ENCODE measurements at places on chromosomes 16 and 17.
A peak's percentile ranks its signal among the peaks of the same experiment; 100 is the strongest.

DNA sequence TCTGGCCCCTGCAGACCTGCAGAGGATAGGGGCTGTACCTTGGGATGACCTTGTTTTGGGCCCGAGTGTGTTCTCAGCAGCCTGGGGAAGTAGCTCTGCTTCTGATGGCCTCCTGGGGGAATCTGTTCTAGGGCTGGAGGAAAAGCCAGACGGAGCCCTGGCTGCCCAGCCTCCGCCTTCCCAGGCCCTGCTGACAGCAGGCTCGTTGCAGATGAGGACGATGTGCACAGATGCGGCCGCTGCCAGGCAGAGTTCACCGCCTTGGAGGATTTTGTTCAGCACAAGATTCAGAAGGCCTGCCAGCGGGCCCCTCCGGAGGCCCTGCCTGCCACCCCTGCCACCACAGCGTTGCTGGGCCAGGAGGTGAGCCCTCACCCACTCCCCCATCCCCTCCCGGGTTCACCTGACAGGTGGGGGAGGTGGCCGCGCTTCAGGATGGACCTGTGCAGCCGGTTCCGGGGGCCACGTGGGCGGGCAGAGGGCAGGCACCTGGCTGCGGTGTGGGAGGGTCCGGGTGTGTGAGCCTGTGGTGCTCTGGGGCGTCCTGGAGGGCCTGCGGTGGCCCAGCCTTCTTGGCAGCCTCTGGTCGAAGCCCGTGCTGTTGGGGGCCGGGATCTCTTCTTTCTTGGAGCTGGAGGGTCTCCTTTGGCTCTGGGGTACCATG is 4.9 kb downstream of the E4F1 start:
- DNase-seq = no peak

- no peak for DNase-seq
Measured at GRCh38 chr17:50952013-50952412, 85.9 kb upstream of the TOB1 start.

DNA sequence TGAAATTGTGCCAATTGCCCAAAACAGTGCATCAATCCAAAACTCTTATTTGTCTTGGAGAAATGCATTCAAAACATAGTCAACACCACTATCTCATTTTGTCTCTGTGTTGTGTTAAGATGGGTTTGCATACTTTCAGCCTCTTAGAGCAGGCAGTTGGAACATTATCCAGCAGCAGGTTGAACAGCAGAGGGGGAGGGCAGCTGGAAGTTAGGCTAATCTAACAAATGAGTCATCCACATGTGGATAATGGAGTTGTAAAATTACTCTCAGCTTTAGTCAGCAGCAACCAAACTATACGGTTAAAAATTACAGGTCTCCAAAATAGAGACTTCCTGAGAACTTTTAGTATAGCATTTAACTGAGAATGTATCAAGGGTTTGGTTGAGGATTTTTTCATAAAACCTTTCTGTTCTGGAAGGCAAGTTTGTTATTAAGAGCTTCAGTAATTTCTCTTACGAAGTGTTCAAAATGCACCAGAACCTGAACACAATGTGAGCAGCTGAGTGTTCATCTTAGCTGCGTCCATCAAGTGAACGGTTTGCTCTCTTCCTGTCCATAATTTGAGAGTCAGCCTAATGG is 46.3 kb downstream of the PRKCA start:
- DNase-seq = no peak

- no peak for DNase-seq
Measured at GRCh38 chr17:37844977-37845293, 79.3 kb upstream of the TBC1D3K start.

DNA sequence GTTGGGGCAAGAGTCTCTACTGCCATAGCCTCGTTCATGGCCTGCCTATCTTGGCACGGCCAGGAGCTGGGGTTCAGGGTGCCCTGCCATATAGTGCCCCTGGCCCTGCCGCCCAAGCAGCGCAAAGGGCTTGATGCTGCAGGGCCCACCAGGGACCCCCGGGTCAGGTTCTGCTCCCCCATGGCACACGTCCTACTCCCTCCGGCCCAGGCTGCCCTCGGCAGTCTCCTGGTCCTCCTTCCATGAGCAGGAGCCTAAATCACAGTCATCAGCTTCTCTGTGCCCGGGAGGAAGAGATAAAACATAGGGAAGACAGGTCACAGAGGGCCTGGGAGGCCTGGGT is 55.9 kb upstream of the MTSS2 start:
- DNase-seq = no peak

GRCh38 chr16:70601576-70602575 is 44.5 kb upstream of the IL34 start:
- no peak for DNase-seq

DNA sequence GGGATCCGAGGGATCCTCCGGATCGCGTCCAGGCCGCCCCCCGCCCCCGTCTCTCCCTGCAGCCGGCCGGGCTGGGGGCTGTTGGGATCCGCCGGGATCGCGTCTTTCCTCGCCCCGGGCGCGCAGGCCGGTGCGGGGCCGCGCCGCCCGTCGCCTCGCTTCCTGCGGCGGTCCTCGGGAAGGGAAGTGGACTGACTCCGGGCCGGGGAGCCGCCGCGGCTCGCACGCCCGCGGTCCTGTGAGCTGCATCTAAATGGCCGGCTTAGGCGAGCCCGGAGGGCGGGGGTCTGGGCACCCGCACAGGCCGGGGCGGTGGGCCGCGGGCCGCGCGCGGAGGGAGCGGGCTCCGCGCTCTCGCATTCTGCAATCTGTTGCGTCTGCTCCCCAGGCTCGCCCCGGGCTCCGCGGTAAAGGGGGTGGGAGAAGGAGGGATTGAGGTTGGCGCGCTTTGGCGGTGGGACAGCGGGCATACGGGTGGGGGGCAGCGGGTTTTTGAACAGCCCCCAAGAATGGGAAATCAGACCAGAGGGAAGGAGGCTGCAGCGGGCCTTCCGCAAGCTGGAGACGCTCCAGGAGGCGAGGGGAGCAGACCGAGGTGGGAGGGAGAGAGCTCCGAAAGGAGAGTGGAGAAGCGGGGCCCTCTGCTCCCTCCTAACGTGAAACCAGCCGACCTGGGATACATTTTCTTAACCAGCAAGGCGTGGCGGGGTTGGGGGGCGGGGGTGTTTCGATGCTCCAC is 2.2 kb downstream of the TMEM132E start:
- DNase-seq = no peak

DNA sequence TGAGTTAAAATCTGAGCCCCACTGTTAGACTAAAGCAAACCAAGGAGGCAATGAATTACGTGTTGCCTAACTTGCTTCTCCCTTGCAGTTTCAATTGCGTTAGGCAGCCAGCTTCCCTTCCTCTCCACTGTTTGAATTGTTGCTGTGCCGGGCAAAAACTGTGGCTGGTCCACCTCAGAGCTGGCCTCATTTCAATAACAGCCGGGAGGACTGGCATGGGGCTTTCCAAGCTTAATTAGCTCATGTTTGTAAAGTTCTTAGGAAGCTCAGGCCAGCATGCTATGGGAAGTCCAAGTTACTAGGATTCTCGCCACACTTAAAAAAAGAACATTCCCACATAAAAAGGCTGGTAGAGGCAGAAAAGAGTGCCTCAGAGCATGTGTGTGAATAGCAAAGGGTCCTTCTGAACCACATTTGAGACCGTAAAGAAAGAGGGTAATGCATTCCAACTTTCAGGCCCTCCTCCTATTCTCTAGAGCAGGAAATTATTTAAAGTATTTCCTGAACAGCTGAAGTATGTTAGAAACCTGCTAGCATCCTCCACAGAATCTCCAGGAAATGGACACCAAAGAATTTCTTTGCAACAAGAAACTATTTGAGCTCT is 79.0 kb upstream of the SMURF2 start:
- DNase-seq = no peak

DNA sequence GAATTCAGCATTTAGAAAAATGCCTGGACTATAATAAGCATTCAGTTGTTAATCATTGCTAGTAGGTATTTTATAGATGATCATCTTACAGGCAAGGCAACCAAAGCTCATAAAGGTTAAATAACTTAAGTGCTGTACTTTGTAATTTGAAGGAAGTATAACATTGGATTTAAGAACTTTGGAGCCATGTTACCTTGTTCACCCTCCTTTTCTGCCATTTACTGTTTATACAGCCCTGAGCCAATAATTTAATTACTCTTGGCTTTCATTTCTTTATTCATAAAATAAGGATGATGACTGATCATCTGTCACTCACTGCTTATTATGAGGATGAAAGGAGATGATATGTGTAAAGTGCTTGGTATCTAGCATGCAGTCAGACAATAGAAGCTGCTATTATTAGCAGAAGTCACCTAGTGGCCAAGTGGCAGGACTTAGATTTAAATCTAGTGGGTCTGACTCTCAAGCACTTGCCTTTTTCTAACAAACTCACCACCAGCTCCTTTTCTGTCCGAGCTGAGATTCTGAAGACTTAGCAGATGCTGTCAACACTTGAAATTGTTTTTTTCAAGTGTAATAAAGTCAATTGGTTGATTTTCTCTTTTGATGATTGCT is 18.3 kb upstream of the DDX52 start:
- no peak for DNase-seq

DNA sequence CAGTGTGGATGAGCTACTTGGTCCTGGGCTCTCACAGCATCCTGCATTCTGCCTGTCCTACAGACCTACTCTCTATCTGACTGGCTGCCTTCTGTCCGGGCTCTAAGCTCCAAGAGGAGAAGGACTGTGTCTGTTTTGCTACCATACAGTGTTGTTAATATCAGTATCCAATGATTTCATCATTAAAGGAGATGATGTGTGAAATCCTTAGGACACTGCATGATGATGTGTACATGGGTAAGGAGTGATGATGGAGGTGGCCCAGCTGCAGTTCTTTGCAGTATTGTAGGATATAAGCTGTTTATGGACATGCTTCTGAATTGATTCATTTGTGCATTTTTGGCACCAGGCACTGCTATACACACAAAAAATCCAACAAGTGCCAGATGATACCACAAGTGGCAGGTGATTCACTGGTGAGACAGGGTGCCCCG is 536.9 kb upstream of the CDH11 start:
- DNase-seq = no peak

- DNase-seq = no peak
Measured at GRCh38 chr17:37744961-37745800, at the start of gene HNF1B. Gene HNF1B, minus strand, starts transcription at chr17:37745059. Its CDS starts 175 bp downstream, at chr17:37744884.

DNA sequence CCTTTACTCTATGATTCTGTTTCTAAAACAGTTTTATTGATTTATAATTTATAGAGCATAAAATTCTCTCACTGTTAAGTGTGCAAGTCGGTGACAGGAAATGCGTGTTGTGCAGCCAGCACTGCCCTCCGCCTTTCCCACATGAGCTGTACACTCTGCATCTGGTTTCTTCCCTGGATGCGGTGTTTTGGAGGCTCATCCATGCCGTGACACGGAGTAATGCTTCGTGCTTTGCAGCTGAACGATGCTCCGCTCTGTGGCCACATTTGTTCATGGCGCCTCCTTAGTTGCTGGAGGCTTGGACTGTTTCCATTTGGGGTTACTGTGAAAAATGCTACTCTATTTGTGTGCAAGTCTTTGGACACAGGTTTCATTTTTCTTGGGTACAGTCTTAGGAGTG is 7.2 kb upstream of the IGFALS start:
- no peak for DNase-seq

DNA sequence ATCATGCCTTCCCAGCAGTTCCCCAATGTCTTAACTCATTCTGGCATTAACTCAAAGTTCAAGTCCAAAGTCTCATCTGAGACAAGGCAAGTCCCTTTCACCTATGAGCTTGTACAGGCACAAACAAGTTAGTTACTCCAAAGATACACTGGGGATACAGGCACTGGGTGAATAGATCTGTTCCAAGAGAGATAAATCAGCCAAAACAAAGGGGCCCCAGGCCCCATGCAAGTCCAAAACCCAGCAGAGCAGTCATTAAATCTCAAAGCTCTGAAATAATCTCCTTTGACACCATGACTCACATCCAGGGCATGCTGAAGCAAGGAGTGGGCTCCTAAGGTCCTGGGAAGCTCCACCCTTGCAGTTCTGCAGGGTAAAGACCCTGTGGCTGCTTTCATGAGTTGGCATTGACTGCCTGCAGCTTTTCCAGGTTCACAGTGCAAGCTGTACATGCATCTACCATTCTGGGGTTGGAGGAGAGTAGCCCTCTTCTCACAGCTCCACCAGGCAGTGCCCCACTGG is 332.2 kb upstream of the KIF2B start:
- no peak for DNase-seq

DNA sequence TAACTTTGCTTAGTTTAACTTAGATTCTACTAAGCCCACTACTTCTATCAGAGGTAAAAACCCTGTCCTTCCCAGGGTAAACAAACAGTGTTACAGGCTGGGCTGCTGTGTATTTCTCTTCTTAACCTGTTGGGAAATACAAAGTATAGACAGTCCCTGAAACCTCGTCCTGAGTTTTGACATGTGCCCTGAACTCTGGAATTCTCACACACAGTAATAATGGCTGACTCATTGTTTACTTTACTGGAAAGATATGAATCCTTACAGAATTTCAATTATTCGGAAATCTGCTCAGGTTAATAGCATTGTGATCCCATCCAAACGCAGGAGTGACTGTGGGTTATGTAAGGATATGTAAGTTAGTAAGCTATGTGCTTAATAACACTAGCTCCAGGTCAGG is 199.1 kb downstream of the TMEM114 start:
- no peak for DNase-seq

GRCh38 chr16:75928295-75928694 is 202.0 kb upstream of the CPHXL start:
- DNase-seq = no peak

- DNase-seq = no peak
Measured at GRCh38 chr17:79832218-79833109, 6.8 kb downstream of the CBX4 start.

DNA sequence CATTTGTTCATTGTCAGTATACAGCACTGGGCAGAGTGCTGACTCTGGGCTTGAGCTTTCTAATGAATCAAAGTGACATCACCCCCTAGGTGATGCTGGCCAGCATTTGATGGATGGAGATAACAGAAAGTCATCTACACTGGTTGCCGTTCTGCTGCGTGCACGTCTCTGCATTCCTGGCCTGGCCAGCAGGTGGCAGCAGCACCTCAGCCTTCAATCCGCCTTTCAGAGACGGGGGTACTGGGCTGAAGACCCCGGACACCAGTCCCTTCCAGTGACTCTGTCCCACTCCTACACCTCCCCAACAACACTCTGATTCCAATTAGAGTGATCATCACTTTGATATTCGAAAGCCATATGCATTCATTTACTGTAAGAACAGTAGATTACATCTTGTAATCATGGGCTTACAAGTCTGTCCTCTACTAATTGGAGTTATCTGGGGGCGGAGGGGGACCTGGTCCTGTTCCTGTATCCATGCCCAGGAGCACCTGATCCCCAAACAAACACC is 6.0 kb downstream of the CPSF4L start:
- DNase-seq = peak; percentile 9

DNA sequence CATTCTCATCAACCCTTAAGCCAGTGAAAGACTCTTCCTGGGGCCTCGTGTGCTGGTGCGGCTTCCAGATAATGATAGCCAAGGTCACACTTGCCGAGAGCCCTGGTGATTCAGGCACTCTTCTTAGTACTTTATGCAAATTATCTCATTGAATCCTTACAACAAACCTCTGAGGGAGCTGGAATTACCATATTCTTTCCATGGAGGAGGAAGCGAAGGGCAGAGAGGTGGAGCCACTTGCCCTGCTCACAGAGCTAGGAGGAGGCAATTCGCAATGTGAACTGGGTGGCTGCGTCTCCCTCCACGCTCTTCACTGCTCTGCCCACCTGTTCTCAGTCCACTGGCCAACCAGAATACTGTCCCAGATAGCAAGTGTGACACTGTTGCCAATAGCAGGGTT is 409.7 kb downstream of the SNX29 start:
- no peak for DNase-seq

All from activated naive CD8-positive, alpha-beta T cell treated with anti-CD3 and anti-CD28 coated beads, Interleukin-2, amount 50 U/mL, for 16 hours (primary cell).